ENCODE measurements at places on chromosomes 12 and 14.

DNA sequence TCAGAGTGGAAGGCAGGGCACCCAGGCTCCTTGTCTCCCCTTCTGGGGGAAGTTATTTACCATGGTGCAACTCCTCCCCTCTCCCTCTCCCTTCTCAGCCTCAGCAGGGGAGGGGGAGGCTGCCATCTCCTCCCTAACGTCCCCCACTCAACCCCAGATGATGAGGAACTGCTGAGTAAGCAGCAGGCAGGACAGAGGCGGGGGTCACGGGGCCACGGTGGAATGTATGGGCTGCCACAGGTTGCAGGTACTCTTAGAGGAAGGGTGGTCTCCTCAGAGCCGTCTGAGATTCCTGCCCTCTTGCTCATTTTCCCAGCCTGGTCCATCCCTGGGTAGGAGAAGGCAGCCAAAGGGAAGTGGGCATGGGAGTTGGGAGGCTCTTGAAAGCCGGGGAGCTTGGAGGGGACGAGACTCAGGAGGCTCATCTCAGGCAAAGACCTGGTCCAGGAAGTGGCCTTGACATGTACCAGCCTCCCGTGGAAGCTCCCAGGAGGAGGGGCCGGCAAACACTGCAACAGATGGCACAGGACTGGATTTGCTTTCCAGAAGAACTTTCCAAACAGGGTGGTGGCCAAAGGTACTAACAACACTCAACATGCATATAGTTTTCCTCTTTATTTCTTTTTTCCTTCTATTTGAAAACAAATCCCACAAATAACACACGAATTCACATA, 19.0 kb downstream of the RIN3 start:
- DNase-seq = no peak

- no peak for DNase-seq
These were observed 238.0 kb upstream of the DDHD1 start for GRCh38 chr14:53391156-53391555.

DNA sequence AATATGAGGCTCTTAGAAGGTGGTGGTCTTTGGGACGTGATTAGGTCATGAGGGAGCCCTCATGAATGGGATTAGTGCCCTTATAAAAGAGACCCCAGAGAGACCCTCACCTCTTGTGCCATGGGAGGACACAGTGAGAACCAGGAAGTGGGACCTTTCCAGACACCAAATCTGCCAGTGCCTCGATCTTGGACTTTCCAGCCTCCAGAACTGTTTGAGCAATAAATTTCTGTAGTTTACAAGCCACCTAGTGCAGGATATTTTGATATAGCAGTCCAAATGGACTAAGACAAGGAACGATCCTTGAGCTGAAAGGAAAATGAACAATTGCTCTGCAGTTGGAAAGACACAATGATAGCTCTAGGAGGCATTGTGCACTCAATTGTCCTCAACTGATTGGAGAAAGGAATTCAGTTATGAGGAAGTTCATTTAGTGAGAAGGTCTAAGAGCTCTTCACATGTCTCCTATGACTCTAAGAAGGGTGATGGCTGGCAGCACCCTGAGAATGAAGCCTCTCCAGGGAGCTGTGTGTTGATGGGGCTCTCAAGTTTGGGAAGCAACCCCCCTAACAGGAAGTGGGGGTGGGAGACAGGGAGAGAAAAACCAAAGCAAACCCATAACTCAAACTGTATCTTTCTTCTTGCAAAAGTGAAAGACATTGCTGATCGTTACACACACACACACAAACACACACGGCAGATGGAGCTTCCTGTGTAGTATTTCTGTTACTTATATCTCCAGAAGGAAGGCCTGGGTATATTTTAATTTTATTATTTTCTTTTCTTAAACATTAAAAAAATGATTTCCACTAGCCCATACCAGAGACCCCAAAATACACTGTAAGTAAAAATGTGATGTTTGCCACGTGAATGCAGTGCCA, 21.0 kb downstream of the CHST11 start:
- DNase-seq = no peak

- DNase-seq = no peak
These were observed 2.4 kb downstream of the CLEC12B start for GRCh38 chr12:10012630-10013330.

- no peak for DNase-seq
These were observed 195.8 kb downstream of the FOXN3 start for GRCh38 chr14:89221109-89221810.

- DNase-seq = no peak
These were observed 153.9 kb upstream of the GSC start for GRCh38 chr14:94923786-94924185.

- no peak for DNase-seq
These were observed 62.1 kb downstream of the EML1 start for GRCh38 chr14:99855271-99855670.

- no peak for DNase-seq
These were observed 272.8 kb downstream of the KSR2 start for GRCh38 chr12:117695956-117696355.

DNA sequence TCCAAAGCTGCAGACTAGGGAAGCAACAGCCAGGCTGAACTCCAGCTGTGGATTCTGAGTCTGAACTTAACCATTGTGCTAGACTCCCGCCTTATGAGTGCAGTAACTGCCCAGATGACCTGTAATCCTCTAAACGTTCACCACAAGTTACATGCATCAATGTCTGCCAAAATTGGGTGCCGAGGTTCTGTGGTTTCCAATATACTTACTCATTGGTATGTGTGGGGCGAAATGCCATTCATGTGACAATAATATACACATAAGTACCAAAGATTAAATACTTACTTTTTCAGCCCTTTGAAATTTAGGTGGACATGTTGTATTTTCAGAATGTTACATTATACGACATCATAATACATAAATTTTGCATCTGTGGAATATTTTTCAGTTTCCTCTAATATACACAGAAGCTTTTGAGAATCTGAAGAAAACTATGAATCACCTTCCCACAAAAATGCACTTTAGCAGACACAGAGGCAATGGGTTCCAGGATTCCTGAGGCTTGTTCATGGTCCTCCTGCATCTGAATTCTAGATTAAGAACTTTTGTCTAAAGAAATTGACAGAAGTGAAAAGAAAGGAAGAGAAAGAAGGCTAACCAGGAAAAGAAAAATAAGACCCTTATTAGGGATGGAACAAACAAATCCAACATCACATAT, 31.7 kb downstream of the GRIP1 start:
- DNase-seq = no peak

DNA sequence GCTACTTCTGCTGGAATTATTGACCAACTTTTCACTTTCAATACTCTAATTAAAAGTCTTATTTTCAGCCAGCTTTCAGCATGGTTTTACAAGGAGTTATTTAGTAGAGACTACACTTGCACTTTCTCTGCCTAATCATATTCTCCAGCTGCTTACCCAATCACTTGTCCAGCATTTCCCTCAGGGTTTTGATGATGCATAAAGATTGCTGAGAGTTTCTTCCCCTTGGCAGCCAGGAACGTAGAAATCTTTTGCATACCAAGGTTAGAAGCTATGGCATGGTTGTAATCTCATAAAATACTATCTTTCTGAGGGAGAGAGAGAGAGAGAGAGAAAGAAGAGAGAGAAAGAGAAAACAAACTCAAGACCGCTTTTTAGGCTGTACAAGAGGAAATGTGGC, 10.8 kb downstream of the OR4Q3 start:
- DNase-seq = no peak

- no peak for DNase-seq
These were observed 132.7 kb downstream of the SSPN start for GRCh38 chr12:26327975-26328644.

- no peak for DNase-seq
These were observed at the start of gene CEP170B for GRCh38 chr14:104865081-104865630. Gene CEP170B (plus strand): TSS chr14:104865268. CDS start chr14:104868451, 3,183 bp downstream.

DNA sequence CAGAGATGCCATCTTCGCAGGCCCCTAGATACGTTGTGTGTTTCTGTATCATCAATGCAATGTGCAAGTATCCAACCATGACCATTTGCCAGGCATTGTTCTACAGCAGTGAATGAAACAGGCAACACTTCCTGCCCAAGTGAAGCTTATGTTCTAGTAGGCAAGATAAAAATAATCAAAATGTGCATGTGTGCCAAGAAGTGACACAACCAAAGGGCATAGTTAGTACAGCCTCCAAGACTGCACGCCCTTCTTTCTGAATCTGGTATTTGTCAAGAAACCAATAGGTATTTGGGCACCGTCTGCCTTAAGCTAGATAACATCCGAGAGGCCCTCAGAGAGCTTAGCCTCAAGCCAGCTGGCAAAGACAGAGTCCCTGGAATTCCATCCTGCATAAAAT, 152.0 kb downstream of the TMEM132C start:
- DNase-seq = no peak

- no peak for DNase-seq
These were observed 11.6 kb downstream of the SMIM41 start for GRCh38 chr12:52091061-52091460.

GRCh38 chr12:18242380-18243089, 18.8 kb upstream of the PIK3C2G start:
- DNase-seq = no peak

DNA sequence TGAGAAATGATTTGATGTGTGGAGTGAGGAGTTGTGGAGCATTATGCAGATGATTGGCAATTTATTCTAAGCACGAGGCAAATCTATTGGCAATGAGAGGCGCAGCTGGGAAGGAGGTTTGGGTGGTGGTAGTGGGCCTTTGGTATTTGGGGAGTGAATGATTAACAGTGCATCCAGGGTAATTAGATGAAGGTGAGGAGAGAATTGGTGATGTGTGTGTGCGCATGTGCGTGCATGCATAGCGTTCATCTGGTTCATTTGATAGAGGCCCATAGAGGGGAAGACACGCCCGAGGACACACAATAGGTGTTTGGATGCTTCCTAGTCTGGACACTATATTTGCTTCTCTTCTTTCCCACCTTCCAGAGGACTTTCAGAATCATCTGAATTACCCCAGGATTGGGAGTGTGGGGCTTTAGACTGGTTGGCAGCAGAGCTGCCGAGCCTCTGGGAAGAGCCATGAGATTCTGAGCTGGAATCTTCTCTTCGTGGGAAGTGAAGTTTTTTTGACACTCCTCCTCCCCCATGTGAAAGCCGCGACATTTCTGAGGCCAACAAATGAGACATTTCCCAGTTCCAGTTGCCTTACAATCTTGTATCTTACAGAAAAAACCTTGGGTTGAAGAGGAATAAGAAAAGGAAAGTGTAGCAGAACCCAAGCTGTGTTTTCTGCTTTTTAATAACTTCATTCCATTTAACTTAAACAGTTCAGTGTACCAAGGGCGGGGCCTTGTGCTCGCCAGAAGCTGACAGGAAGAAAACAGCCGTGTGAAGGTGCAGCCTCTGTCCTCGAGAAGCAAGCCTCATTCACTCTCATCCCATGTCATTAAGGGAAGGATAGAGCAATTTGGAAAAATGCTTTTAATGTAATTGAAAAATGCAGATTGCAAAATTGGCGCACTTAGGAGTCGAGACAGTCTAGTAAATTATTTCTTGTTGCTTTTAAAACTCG, 65.2 kb downstream of the SLC25A47 start:
- no peak for DNase-seq

DNA sequence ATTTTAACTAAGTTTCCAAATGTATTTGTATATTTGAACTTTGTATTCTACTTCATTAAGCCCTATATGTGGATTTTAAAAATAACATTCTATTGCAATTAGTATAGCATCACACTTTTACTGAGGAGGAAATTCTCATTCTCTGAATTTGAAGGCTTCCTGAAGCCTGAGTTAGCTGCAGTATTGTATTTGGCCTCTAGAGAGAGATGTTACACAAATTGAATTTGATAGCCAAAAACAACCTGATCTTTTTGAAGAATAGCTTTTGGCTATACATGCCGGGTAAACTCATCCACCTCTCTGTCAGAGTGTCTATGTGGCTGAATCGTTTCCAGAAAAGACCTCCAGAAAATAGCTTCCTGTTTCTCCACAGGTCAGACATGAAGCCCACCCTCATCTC, 316.5 kb upstream of the OR4E1 start:
- no peak for DNase-seq

DNA sequence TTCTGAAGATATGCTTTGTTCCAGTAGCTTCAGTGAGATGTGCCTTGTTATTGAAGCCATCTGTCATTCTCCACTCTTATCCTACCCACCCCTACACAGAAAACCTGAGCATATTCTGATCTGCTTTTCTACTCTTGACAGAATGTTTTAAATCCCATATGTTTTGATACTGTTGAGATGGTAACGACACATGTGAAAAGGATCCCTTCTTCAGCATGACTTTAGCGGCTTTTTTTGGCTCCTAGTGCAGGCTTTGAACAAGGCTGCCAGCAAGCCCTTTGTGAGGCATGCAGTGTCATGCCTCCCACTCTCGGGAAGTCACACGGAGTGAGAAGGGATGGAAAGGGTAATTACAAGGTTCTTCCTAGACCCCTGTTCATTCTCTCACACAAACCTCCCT, 228.8 kb upstream of the RGS6 start:
- no peak for DNase-seq

GRCh38 chr14:53858345-53858684, 98.3 kb downstream of the BMP4 start:
- no peak for DNase-seq

GRCh38 chr14:23398348-23398747, 9.7 kb downstream of the MYH6 start:
- no peak for DNase-seq

- DNase-seq = no peak
These were observed 41.4 kb downstream of the PRPF40B start for GRCh38 chr12:49664591-49665239.

- no peak for DNase-seq
These were observed 81.8 kb upstream of the PPP1R12A start for GRCh38 chr12:80016684-80017083.

GRCh38 chr14:89419973-89420482, 3.0 kb upstream of the FOXN3 start:
- DNase-seq = no peak
